NCI-H146 (cell line): ENCODE measurements at places on chromosomes 1 and 21.

DNA sequence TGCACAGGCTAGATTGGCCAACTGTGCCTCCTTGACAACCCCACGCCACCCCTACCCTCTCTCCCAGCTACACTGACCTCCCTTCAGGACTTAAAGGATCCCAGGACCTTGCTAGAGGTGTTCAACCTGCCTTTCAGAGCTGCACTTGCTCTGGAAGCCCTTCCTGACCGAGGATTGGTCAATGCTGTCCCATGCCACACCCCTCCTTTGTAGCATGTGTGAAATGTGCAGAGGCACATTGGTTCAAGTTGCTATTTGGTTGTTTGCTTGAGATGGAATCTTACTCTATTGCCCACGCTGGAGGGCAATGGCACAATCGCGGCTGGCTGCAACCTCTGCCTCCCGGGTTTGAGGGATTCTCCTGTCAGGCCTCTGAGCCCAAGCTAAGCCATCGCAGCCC, 21.8 kb downstream of the ACTA1 start:
- DNase-seq: no peak

DNA sequence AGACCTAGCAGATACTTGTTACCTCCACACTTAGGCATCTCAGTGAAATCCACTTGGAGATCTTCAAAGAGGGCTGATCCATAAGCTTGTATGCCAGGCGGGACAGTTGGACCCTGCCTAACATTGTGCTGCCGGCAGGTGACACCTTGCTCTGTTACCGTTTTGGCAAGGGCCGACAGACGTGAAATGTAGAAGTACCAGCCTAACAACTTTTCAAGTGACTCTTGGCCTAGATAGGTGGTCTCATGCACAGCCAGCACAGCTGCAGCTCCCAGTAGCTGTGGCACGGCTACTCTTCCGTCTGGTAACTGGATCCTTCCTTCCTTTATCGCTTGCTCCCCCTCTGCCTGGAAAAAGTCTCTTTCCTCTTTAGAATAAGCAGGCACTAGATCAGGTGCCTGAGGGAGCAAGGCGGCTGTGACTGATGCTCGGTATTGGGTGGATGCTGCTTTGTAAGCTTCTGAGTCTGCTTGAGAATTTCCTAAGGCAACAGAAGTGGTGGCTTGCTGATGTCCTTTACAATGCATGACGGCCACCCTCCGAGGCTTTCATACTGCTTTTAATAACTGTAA, 713.5 kb downstream of the AMY1C start:
- no peak for DNase-seq

- DNase-seq: no peak
These were observed 2.2 kb downstream of the RUNX1 start for GRCh38 chr21:35046880-35047229.

DNA sequence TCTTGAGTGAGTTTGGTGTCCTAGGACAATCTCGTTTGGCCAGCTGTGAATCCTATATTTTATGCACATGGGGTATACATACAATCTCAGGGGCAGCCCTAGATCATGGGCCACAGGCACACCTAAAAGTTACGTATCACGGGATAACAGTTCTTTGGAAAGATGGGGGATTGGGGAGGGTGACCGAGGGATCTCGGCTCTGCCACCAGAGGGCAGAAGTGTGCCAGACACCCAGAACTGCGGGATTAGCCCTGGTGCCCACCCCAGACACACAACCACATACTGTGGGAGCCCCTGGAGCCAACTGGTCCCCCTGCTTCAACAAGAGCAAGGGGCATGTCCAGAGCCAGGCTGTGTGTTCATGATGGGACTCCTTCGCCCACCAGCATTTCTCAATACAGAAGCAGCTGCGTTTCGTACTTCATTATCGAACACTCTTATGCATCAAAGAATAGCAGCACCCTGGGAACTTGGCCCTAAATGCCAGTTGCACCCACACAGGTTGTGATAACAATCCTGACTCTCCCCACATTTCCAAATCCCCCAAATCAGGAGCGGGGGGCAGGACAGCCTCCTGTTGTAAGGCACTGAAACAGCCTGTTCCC, 37.4 kb downstream of the TMCO4 start:
- DNase-seq: peak; percentile 8
